ENCODE measurements at places on chromosomes 3 and 15.

DNA sequence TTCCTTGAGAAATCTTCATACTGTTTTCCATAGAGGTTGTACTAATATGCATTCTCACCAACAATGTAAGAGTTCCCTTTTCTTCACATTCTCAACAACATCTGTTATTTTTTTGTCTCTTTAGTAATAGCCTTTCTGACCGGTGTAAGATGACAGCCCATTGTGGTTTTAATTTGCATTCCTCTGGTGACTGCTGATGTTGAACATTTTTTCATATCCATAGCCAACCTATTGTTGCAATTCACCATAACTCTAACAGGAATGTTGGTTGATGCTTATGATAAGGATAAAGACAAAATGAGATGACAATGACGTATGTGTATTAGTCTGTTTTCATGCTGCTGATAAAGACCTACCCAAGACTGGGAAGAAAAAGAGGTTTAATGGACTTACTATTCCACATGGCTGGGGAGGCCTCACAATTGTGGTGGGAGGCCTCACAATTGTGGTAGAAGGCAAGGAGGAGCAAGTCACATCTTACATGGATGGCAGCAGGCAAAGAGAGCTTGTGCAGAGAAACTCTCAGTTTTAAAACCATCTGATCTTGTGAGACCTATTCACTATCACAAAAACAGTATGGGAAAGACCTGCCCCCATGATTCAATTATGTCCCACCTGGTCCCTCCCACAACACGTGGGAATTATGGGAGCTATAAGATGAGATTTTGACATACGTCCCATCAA is 37.6 kb upstream of the RHCG start:
- DNase-seq = no peak

- DNase-seq = no peak
These were observed 96.3 kb downstream of the SOX2 start for GRCh38 chr3:181808053-181808452.

DNA sequence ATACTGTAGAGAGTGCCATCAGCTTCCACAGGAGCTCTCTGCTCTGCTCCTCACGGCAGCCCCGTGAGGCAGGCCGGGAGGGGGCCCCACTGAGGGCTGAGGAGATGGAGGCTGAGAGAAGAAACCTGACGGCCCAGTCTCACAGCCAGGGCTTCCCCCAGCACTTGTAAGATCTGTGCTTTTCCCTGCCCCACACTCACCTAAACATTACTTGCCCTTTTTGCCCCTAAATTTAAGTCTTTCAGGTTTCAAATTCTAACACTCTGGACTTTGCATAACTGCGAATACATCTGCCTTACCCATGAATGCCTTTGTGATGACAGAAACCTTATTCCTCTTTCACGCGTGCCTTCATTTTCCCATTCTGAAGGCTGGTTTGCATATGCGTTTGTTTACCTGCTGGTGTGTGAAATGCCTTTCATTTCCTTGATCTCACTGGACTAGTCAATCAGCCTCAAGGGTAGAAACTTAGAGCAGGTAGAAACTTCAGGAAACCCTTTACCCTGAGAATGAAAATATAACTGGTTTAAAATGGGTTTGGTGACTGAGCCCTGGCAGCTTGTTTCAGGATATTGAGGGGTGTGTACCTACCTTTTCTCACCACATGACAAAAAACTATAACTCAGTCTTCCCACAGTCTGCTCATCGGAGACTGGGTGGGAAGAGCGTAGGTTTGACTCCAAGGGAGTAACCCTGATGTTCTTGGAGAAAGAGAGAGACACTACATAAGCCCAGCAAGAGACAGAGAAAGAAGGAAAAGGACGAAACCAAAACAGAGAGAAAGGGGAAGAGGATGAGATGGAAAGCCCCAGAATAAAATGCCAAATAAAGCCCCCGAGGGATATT is 20.1 kb downstream of the SLC12A8 start:
- no peak for DNase-seq

DNA sequence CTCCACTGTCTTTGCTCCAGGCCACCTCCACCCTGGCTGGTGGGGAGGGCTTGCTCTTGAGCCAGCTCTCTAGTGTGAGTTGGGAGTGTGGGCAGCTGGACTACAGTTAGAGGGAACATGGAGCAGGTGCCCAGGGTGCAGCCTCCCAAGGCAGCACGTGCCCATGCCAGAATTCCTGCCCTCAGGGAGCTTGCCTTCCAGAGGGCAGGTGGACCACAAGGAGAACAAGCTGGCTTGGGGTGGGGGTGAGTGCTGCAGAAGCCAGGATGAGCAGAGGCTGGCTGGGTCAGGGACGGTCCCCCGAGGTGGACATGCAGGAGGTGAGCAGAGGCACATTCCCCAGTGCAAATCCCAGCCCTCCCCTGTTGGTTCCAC is 89.5 kb downstream of the VGLL4 start:
- no peak for DNase-seq

DNA sequence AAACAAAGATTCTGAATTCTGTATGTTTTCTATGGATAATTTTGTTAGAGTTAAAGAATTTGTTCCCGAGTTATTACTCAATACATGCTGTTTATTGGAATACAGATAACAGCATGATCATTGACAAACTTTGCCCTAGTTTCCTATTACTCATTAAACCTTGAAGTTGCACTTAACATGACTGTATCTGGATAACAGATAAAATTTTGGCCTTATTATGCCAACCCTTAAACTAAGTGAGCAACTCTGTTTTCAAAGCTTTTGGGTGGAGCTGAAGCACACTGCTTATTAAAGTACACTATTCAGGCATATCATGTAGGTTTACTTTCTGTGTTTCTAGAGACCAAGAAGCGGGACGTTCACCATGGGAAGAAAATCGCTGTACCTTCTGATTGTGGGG is at the start of gene AADAC:
AADAC (plus strand) TSS at position 318 of the 400 bp plus-strand sequence; CDS start at position 365, 47 bp downstream.
- DNase-seq = no peak

DNA sequence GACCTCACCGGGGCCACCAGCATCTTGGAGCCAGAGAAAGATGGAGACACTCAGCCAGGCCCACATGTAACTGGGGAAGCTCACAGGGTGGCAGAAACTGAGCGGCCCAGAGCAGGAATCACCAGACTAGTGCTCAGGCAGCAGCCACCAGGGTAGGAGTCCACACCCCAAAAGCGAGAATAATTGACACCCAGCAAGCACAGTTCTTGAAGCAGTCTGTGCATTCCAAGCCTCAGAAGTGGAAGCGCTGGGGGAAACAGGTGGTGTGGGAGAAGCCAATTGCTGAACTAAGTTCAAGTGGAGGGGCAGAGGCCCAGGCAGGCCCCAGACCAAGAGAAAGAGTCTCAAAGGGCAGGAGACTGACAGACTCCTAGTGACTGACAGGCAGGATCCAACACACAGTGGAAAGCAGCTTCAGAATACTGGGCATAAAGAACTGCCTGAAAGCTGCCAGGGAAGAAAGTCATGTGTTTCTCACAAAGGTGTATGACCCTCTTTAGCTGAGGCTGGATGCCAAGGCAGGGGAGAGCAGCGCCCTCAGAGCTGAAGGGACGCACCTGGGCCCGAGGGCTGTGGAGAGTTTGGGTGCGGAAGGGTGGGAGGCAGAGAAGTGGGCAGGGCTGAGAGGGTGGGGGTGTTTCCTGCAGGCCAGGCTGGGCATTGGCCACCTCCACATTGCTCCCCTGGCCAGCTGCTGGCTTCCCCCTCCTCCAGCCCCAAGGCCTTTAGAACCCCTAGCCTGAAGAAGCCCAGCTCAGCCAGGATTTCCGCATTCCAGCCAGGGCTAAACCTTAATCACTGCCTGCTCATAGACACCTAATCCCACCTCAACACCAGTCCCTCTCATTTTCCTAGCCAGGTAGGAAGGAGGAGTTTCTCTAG is 7.7 kb downstream of the NT5DC2 start:
- DNase-seq = no peak

DNA sequence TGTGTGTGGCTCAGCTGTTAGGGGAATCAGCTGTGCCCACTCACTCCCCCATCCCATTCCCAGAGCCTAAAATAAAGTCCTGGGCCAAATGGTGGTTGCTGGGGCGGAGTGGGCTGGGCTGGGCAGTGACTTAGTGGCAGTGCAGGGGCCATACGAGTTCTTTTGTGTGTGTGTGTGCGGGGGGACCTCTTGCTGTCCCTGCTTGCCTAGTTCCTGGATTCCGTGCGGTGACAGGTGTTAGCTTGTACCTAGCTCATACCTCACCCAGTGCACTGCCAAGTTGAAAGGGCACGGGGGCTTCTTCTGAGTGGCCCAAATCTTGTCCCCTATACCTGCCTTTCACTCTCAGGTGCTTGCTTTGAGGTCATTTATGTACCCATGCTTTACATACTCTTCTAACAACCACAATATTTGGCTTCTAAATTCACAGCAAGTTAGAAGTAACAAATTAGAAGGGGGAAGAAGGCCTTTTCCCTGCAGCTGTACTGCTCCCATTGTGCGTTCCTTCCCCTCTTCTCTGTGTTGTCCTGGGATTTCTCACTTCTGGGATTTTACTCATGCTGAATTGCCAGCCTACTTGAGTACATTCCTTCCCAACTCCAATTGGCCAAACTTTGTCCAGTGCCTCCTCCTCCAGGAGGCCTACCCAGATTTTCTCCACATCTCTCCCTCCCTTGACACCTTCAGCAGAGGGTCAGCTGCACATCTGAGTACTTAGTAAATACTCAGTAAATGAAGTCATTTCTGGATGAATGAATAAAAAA is 66.3 kb upstream of the POLG start:
- DNase-seq = no peak

GRCh38 chr15:60975218-60975617 is 253.9 kb downstream of the RORA start:
- DNase-seq = no peak

DNA sequence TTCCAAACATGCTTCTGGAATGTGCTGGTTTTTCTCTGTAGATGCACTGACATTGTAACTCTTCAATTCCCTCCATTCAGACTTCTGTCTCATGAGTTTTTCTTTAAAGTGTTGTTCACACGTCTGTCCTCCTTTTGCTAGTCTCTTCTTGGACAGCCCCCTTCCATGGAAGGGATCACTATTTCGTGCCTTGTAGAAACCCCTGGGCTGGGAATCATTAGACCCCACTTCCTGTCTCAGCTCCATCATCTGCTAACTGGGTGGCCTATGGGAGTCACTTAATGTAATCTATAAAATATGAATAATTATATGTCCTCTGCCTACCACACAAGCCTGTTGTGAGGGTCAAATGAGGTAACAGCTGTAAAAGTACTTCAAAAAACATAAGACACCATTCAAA is 110.6 kb downstream of the THSD4 start:
- no peak for DNase-seq

- DNase-seq = no peak
These were observed 237.7 kb downstream of the AGBL1 start for GRCh38 chr15:86317384-86317740.

DNA sequence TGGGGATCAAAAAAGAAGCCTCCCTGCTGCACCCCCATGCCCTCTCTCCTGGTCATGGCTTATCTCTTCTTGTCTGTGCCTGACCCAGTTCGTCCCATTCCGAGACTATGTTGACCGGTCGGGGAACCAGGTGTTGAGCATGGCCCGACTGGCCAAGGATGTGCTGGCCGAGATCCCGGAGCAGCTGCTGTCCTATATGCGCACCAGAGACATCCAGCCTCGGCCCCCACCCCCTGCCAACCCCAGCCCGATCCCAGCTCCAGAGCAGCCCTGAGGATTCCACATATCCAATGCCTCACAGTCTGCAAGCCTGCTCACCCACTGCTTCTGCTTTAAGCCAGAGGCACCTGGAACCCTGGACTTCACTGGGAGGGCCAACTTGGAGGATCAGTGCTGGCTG is 2.1 kb upstream of the BRPF1 start:
- DNase-seq = no peak

- DNase-seq = no peak
These were observed 2.1 kb downstream of the ACOX2 start for GRCh38 chr3:58534592-58535494.
